Activated naive CD4-positive, alpha-beta T cell treated with anti-CD3 and anti-CD28 coated beads, Interleukin-2, amount 10 ng/mL, durations not matched to agents 7 days and 5 days (primary cell): ENCODE measurements at places on chromosomes 5 and 9.

- DNase-seq = no peak
Observed at GRCh38 chr5:159969966-159970365, 39.0 kb upstream of the TTC1 start.

- DNase-seq = no peak
Observed at GRCh38 chr5:115978779-115979178, 16.5 kb downstream of the LVRN start.

DNA sequence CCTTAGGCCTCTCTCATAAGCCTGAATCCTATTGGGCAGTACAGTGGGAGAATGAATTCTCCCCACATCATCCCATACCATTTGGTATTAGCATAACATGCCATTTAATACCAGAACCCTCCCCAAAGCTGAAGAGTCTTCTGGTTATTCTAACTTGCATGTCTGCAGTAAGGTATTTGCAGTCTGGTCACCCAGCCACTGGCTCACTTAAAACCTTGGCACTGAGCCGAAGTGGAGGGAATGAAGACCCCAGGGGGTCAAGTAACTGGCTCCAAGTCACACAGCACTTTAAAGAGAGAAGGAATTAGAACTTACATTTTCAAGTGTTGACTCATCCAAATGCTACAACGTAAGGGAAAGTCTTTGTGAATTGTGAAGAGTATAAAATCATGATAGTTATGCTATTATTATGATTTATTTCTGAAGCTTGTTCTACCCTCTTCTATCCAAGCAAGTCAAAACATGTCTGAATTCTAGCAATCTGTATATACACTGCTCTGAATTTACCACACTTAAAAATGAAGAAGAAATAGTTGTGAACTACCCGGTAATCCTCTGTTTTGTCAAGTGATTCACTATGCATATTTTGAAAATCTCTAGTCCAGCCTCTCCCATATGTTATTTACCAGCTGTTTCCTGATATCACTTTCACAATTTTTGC lies 28.5 kb downstream of the GLRA1 start:
- no peak for DNase-seq

DNA sequence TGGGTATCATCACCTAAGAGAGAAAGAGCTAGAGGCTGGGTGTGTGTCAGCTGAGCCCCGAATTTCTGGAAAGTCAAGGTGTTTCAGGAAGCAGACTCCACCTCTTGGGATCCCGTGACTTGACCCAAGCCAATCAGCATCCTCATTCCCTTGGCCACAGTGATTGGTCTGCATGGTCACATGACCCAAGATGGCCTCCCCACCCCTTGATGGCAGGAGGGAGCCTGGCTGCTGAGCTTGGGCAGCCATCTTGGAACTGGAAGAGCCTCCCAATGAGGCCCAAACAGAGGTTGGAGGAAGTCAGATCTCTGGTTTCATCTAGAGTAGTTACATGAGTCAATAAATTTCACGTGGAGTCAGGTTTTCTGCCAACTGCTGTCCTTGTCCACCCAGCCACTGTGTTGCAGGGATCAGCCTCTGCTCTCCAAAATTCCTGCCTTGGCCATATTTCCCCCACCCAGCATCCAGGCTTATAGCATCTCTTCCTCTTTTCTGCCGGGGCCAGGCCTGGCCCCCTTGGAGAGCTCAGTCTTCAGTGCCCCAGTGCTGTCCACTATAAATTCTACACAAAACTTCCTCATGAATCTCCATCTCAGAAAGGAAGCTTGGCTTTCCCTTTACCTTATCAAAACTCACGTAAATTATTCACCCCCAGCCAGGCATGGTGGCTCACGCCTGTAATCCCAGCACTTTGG lies 17.2 kb upstream of the SUSD3 start:
- DNase-seq = no peak

- DNase-seq = no peak
Observed at GRCh38 chr5:78555870-78556269, 92.7 kb downstream of the LHFPL2 start.

GRCh38 chr9:135792268-135793128 lies 90.5 kb downstream of the KCNT1 start:
- no peak for DNase-seq

DNA sequence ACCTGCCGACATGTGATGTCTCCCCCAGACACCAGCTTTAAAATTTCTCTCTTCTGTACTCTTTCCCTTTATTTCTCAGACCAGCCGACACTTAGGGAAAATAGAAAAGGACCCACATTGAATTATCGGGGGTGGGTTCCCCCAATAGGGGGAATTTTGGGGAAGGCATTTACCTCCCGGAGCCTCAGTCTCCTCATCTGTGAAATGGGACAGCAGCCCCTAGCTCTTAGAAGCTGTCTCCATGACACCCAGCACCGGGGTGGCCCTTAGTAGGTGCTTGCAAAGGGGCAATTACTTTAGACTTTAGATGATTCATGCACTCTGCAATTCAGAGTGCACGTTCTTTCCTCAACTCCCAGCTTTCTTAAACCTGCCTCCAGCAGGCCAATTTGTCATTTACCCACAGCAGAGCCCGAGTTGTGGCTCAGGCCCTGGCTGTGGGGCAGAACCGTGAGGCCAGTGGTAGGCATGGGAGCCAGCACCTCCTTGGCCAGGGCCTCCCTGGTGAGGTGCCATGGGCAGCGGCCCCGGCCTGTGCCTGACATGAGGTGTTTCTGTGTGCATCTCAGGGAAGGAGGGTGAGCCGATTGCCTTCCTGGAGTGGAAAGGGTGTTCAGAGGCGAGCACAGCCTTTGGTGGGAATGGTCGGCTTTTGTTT lies 51.7 kb downstream of the SH3PXD2B start:
- no peak for DNase-seq
